ENCODE measurements at places on chromosomes 2 and 18. TPM values are rescaled to one million over a fixed set of nuclear protein-coding genes. Genes with fewer than 3 reads are reported as not detected.

Gene DLX2
- 0.13 TPM for total RNA-seq

Gene TEX44
- total RNA-seq = not detected

Gene ANKRD62
- not detected for total RNA-seq

Gene GATA6
- total RNA-seq = 0.09 TPM

Gene MYL12B
- 164 TPM for total RNA-seq

- H3K4me3 ChIP-seq = no peak overlapping the region
- no peaks in the 10 kb centered on the region for H3K27me3 ChIP-seq
- no peaks in the 10 kb centered on the region for H3K36me3 ChIP-seq
Observed at GRCh38 chr2:196515608-196516007, 123.9 kb upstream of the CCDC150 start.

GRCh38 chr2:239482778-239483712 is 82.2 kb upstream of the HDAC4 start:
- H3K27ac ChIP-seq = no peak overlapping the region
- no peaks in the 10 kb centered on the region for H3K4me1 ChIP-seq
- no peaks in the 10 kb centered on the region for H3K27me3 ChIP-seq

DNA sequence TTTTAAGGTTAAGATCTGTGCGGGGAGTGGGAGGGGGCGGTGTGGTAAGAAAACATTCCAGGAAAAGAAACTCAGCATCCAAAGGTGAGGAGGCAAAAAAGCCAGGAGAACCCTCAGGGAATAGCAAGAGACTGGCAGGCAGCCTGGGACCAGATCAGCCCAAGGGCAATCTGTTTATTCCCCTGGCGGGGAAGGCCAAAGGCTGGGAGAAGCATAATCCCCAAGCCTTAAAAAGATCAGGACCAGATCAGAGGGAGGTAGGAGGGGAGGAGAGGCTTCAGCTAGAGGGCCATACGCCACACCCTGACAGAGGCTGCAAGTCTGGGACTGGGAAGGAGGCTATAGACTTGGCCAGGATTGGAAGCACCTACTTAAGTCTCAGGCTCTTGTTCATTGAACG is 163.0 kb upstream of the PXDN start:
- no peaks in the 10 kb centered on the region for H3K4me1 ChIP-seq
- no peak overlapping the region for H3K27ac ChIP-seq
- no peak for DNase-seq
- no peak overlapping the region for H3K4me3 ChIP-seq
- H3K27me3 ChIP-seq = no peaks in the 10 kb centered on the region
- no peaks in the 10 kb centered on the region for H3K36me3 ChIP-seq

DNA sequence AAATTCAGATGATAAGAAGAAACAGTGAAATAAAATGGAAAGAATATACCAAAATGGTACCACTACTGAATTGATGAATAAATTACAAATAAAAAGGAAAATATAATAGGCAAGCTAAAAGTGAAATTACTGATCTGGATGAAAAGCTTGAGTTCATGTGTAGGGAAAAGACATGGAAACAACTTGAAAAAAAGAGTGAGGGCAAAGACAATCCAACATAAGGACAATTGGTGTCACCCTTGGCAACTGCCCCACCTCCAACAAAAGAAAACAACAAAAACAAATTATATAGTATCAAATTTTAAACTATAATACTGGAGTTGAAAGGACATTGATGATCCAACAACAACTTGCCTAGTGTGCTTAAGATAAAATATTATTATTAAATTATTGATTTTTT is 37.6 kb downstream of the PPP1R1C start:
- H3K4me1 ChIP-seq = no peaks in the 10 kb centered on the region
- no peaks in the 10 kb centered on the region for H3K27me3 ChIP-seq
- H3K4me3 ChIP-seq = no peak overlapping the region
- no peaks in the 10 kb centered on the region for H3K36me3 ChIP-seq

- H3K27me3 ChIP-seq = no peaks in the 10 kb centered on the region
- H3K4me1 ChIP-seq = no peaks in the 10 kb centered on the region
- DNase-seq = no peak
- H3K36me3 ChIP-seq = no peaks in the 10 kb centered on the region
- H3K27ac ChIP-seq = no peak overlapping the region
- H3K4me3 ChIP-seq = no peak overlapping the region
Observed at GRCh38 chr2:170740660-170741059, 25.5 kb downstream of the SP5 start.

DNA sequence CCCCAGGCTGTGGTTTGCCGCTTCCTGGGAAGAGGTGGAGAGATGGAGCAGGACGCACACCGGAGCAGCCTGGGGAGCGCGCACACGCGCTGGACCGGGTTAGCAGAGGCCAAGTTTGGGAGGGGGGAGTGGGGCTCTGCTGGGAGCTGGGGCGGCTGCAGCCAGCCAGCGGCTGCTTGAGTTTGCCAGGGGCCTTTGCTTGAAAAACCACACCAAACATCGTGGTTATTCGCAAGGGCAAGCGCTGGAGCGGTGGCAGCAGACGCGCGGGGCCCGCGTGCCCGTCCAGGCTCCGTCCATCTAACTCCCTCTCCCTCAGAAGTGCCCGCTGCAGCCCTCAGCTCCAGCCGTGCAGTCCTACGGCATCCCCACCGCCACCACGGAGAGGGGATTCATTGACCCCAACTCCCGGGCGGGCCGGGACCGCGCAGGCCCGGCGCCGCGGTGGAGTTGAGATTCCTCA is 4.6 kb downstream of the PTGR3 start:
- H3K27me3 ChIP-seq = peaks cover 65% of the 10 kb centered on the region
- H3K4me3 ChIP-seq = peak overlapping the region; percentile 52
- no peaks in the 10 kb centered on the region for H3K36me3 ChIP-seq
- peak; percentile 70 for DNase-seq
- no peak overlapping the region for H3K27ac ChIP-seq

- no peak overlapping the region for H3K27ac ChIP-seq
- DNase-seq = no peak
- no peak overlapping the region for H3K4me3 ChIP-seq
- H3K4me1 ChIP-seq = no peaks in the 10 kb centered on the region
- no peaks in the 10 kb centered on the region for H3K36me3 ChIP-seq
Observed at GRCh38 chr2:106563195-106563594, 76.0 kb downstream of the CD8B2 start.

GRCh38 chr2:168186452-168186851 is 60.9 kb downstream of the STK39 start:
- no peaks in the 10 kb centered on the region for H3K27me3 ChIP-seq
- no peak overlapping the region for H3K4me3 ChIP-seq
- H3K36me3 ChIP-seq = no peaks in the 10 kb centered on the region
- H3K27ac ChIP-seq = no peak overlapping the region
- no peak for DNase-seq
- H3K4me1 ChIP-seq = peaks cover 10% of the 10 kb centered on the region

DNA sequence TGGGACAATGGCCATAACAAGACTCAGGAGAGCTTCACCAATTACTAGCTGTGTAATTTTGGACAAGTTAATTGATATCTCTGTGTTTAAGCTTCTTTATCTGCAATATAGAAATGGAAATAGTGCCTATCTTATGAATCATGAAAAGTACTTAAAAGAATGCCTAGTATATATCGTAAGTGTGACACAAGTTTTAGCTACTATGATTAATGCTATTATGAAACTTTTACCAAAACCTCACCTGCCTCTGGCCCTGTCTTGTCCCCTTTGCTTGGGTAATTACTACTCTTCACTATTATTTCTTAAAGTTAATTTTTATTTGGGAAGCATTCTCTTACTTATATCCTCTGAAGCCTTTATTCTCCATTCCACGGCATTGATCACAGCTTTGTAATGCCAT is 75.0 kb upstream of the NETO1 start:
- no peaks in the 10 kb centered on the region for H3K4me1 ChIP-seq
- no peaks in the 10 kb centered on the region for H3K27me3 ChIP-seq
- no peak for DNase-seq
- no peak overlapping the region for H3K4me3 ChIP-seq

DNA sequence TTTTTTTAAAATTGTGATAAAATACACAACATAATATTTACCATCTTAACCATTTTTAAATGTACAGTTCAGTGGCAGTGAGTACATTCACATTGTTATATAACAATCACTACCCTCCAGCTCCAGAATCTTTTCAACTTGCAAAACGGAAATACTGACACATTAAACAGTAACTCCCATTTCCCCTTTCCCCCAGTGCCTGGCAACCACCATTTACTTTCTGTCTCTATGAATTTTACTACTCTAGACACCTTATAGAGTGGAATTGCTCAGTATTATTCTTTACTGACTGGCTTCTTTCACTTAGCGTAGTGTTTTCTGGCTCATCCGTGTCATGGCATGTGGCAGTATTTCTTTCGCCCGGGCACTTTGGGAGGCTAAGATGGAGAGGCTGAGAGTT is 32.6 kb downstream of the FASTKD2 start:
- DNase-seq = no peak
- no peak overlapping the region for H3K27ac ChIP-seq
- no peak overlapping the region for H3K4me3 ChIP-seq

DNA sequence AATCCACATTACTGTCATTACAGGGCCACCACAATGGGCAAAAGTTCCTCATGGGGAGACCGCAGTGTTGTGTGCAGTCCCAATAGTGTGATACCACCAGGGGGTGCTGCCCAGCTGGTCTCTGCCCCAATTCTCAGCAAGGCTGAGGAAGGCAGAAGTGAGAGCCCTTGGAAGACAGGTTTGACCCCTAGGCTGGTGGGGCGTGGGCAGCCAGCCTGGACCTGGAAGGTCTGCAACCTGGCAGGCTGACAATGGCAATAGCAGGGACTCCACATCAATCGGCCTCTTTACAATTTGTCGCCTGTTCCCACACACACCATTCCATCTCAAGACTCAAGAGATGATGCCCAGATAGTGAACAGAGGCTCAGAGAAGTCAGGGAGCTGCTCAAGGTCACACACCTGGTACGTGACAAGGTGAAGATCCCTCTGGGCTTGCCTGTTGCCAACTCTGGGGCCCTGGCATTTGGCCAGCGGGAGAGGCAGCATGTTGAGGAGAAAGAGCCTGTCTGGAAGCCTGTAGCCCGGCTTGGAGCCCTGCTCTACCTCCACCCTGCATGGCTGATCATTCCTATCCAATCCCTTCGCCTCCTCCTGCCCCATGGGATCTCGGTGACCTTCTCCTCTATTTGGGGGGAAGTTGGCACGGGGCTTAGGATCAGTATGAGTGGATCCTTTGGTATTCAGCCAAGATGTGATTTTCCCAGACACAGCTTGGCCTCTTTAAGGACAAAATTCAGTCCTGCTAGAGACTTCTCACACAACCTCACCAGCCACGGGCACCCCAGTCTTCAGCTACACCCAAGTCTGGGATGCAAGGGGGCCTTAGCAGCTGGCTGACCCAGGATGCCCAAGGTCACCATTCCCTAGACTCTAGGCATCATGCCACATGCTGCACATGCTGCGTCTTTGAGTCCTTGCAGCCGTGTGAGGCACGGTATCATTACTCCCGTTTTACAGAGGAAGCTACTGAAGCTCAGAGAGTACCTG is 2.9 kb upstream of the ATOH8 start:
- H3K4me1 ChIP-seq = peaks cover 10% of the 10 kb centered on the region
- no peak overlapping the region for H3K27ac ChIP-seq
- DNase-seq = peak; percentile 25
- H3K27me3 ChIP-seq = peaks cover 57% of the 10 kb centered on the region
- H3K4me3 ChIP-seq = no peak overlapping the region
- H3K36me3 ChIP-seq = no peaks in the 10 kb centered on the region

- DNase-seq = no peak
- H3K27me3 ChIP-seq = no peaks in the 10 kb centered on the region
- no peaks in the 10 kb centered on the region for H3K4me1 ChIP-seq
- H3K4me3 ChIP-seq = no peak overlapping the region
- H3K27ac ChIP-seq = no peak overlapping the region
- H3K36me3 ChIP-seq = no peaks in the 10 kb centered on the region
Observed at GRCh38 chr2:196276421-196276820, 105.0 kb upstream of the STK17B start.

- DNase-seq = no peak
- no peak overlapping the region for H3K27ac ChIP-seq
- H3K36me3 ChIP-seq = no peaks in the 10 kb centered on the region
Observed at GRCh38 chr2:141455211-141455826, 675.5 kb downstream of the LRP1B start.

- H3K4me1 ChIP-seq = 0 out of 2 replicates have a peak, but pooled peaks cover 3% of the 10 kb centered on the region
- no peaks in the 10 kb centered on the region for H3K36me3 ChIP-seq
- DNase-seq = no peak
- no peak overlapping the region for H3K27ac ChIP-seq
- no peak overlapping the region for H3K4me3 ChIP-seq
Observed at GRCh38 chr2:16657671-16658070, 8.0 kb downstream of the CYRIA start.

DNA sequence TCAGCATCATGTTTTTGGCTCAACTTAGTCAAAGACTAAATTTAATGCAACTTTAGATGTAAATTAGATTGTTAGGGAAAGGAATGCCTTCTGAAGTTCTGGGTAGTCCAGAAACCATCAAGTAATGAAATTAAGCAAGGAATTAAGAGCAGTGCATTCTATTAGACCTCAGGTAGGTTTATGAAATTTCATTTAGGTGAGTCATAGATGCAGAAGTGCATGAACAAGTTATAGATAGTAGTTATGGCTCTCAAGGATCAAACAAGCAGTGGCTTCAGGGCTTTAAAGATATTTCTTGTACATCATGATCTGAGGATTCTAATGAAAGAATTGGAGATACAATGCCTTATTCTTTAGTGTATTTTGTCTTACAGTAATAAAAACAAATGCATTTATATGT is 25.4 kb upstream of the SPOPL start:
- H3K4me3 ChIP-seq = no peak overlapping the region
- no peaks in the 10 kb centered on the region for H3K4me1 ChIP-seq
- no peaks in the 10 kb centered on the region for H3K27me3 ChIP-seq
- no peak for DNase-seq

DNA sequence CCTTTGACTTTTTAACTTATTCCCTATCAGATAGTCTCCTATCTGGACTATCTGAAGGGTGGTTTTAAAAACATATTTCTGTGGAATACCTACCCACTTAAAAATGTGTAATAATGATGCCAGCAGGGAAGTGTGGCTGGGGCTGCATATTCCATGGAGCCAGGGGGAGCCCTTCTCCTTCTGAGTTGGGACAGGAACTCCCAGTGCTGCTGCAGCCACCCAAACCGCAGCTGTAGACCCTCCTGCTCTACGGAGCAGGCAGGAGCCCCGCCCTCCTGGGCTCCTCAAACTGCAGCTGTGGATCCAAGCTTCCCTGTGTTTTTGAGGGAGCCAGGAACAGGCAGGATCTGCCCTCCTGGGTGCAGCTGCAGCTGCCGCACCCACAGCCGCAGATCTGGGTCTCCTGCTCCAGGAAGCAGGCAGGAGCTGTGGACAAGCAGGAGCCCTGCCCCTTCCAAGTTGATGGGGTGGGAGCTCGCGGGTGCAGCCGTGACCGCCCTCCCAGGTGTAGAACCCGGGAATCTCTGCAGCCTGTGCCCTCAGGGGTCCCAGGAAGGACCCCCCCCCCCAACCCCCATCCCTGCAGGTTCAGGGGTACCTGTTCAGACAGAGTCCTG is 57.8 kb downstream of the PDK1 start:
- H3K4me1 ChIP-seq = no peaks in the 10 kb centered on the region
- H3K36me3 ChIP-seq = no peaks in the 10 kb centered on the region
- no peak overlapping the region for H3K4me3 ChIP-seq

Measured in H1 (cell line).